B cell (primary cell): ENCODE measurements at places on chromosomes 2 and 18.

- H3K27me3 ChIP-seq, result no peaks in the 10 kb centered on the region
- no peak for DNase-seq
- no peaks in the 10 kb centered on the region for H3K36me3 ChIP-seq
- H3K27ac ChIP-seq, result no peak overlapping the region
- no peak overlapping the region for H3K4me3 ChIP-seq
Measured at GRCh38 chr2:191714925-191715324, 37.0 kb downstream of the NABP1 start.

DNA sequence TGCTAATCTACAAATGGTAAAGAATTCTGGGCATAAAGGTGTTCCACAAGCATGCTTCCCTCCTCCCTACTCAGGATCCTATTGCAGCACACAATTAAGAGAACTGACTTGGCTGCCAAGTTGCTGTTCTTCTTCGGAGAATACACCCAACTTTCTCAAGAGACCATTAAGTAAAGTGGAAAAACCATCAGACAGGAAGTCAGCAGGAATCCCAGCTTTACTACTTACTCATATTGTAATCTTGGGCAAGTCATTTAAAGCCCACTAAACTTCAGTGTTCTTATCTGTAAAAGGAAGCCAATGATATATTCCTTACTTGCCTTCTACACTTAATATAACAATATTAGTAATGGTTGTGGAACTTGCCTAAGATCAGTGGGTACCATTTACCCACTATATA is 37.8 kb downstream of the PSTPIP2 start:
- H3K4me3 ChIP-seq, result no peak overlapping the region
- no peak for DNase-seq
- no peaks in the 10 kb centered on the region for H3K27me3 ChIP-seq
- no peak overlapping the region for H3K27ac ChIP-seq

DNA sequence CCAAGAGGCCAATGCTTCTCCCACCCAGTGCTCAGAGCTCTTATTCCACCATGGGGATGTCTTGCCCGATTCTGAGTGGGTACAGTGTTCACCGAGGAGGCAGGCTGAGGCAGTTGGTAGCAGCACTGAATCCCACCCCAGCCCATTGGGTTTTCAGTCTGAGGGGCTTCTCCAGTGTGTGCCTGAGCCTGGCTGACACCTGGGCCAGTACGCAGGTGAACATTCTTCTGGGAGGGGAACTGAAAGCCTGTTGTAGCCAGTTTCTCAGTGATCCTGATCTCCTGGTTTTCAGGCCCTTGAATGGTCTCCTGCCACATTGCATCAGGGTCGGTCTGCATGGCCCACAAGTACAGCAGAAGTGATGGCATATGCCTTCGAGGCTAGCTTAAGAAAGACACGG is 98.2 kb downstream of the TMEM17 start:
- H3K27me3 ChIP-seq, result no peaks in the 10 kb centered on the region
- H3K4me1 ChIP-seq, result peaks cover 8% of the 10 kb centered on the region
- no peak overlapping the region for H3K27ac ChIP-seq
- H3K36me3 ChIP-seq, result no peaks in the 10 kb centered on the region
- H3K4me3 ChIP-seq, result no peak overlapping the region

DNA sequence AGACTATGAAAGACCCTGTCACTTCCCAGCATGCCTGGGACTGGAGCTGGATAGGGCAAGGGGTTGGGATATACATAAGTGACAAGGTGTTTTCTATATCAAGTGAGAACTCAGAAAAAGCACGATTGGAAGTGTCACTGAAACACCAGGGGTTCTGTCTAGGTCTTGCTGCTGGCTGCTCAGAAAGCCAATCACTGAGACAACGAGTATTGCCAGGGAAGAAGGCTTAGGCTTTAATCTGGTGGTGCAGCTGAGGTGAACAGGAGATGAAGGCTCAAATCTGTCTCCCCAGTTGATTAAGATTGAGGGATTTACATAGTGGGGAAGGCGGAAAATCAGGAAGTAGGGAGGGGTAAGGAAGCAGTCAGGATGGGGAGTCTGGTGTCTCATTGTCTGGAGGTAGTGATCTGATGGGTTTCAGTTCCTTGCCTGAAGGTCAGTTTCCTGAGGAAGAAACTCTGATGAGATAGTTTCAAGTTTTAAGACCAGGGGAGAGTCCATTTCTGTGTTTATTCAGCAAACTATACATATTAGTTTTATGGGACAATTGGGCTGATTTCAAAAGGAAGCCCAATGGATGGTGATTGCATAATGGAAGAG is 3.5 kb upstream of the C2orf74 start:
- peak overlapping the region; percentile 59 for H3K27ac ChIP-seq
- no peaks in the 10 kb centered on the region for H3K27me3 ChIP-seq
- H3K4me1 ChIP-seq, result peaks cover 8% of the 10 kb centered on the region
- H3K4me3 ChIP-seq, result no peak overlapping the region
- no peak for DNase-seq
- H3K36me3 ChIP-seq, result peaks cover 14% of the 10 kb centered on the region

DNA sequence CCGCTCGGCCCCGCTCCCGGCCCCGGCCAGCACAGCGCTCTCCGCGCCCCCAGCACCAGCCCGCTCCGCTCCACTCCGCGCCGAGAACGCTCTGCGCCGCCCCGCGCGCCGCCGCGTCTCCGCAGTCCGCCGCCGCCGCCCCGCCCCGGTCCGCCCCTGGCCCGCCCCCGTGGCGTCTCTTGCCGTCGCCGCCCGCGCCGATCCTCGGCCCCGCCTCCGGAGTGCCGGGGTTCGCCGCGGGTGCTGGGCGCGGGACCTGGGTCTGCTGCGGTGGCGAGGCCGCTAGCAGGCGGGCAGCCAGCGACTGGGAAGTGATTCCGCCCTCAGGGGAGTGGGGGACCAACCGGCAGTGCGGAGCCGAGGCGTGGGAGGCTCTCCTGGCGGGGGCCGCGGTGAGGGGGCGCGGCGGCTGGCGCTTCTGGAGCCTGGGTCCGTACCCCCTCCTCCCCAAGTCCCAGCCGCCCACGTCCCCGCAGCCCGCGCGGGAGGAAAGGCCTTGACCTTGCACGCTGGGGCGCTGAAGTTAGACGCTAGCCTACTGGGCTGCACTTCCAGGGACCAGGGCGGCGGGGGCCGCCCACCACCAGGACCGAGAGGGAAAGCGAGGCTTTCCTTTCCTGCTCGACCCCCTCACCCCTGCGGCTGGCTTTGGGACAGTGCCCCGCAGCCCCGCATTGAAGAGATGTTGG is at the start of gene HS6ST1:
HS6ST1 (minus strand) TSS at position 93 of the 689 bp plus-strand sequence. CDS start 305 bp downstream, outside the sequence.
- H3K4me3 ChIP-seq, result peak within 1 kb of the TSS; percentile 89
- peaks cover 26% of the 10 kb centered on the region for H3K4me1 ChIP-seq
- no peaks in the 10 kb centered on the region for H3K36me3 ChIP-seq
- DNase-seq, result peak; percentile 91
- H3K27me3 ChIP-seq, result peaks cover 10% of the 10 kb centered on the region
- peak within 1 kb of the TSS; percentile 55 for H3K27ac ChIP-seq

DNA sequence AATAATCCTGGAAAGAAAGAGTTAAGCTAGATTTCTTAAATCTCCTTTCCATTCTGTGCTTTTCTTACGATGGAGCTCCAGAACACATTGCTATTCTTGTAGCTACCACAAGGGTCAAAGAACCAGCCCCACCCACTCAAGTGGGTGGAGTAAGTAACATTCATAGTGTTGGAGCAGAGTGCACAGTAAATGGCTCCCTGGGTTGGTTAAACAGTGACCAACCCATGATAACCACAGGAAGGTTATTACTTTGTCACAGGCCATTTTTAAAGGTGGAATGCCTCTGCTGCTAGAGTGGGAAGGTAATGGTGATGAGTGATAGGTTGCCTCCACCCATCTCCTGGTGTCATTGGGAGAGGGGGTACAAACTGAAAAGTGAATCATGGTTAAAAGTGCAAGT is 13.9 kb downstream of the ARPC2 start:
- DNase-seq, result peak; percentile 44
- peak overlapping the region; percentile 60 for H3K27ac ChIP-seq
- H3K4me1 ChIP-seq, result peaks cover 36% of the 10 kb centered on the region
- H3K4me3 ChIP-seq, result no peak overlapping the region
- no peaks in the 10 kb centered on the region for H3K27me3 ChIP-seq

DNA sequence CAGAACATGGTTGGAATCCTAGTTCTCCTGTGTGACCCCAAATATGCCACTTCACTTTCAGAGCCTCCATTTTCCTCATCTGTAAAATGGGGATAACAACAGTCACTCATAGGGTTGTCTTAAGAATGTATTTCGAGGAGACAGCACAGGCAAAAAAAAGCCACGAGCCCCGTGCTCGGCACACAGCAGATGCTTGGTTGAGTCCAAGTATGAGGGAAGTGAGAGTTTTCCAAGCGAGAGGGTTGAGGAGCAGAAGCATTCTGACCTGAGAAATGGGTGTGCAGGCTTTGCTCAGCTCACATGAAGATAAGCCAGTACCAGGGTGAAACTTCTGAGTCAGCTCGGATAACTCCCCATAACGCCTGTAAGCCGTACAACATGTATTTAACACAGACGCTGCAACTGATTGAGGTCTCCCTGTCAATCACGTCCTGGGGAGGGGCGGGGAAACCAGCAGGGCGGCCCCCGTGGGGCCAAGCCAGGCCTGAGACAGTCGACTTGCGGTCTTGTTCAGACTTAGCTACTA is 23.0 kb upstream of the ODC1 start:
- no peaks in the 10 kb centered on the region for H3K27me3 ChIP-seq
- H3K4me3 ChIP-seq, result no peak overlapping the region

DNA sequence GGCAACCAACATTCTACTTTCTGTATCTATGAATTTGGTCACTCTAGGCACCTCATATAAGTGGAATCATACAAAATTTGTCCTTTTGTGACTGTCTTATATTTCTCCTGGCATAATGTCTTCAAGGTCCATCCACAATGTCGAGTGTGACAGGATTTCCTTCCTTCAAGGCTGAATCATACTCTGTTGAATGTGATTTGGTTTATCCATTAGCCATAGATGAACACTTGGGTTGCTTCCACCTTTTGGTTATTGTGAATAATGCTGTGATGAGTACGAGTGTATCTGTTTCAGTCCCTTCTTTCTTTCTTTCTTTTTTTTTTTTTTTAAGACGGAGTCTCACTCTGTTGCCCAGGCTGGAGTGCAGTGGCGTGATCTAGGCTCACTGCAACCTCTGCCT is 311.3 kb downstream of the TGIF1 start:
- no peaks in the 10 kb centered on the region for H3K4me1 ChIP-seq
- no peak overlapping the region for H3K27ac ChIP-seq
- peaks cover 2% of the 10 kb centered on the region for H3K27me3 ChIP-seq
- no peak for DNase-seq
- H3K4me3 ChIP-seq, result no peak overlapping the region

DNA sequence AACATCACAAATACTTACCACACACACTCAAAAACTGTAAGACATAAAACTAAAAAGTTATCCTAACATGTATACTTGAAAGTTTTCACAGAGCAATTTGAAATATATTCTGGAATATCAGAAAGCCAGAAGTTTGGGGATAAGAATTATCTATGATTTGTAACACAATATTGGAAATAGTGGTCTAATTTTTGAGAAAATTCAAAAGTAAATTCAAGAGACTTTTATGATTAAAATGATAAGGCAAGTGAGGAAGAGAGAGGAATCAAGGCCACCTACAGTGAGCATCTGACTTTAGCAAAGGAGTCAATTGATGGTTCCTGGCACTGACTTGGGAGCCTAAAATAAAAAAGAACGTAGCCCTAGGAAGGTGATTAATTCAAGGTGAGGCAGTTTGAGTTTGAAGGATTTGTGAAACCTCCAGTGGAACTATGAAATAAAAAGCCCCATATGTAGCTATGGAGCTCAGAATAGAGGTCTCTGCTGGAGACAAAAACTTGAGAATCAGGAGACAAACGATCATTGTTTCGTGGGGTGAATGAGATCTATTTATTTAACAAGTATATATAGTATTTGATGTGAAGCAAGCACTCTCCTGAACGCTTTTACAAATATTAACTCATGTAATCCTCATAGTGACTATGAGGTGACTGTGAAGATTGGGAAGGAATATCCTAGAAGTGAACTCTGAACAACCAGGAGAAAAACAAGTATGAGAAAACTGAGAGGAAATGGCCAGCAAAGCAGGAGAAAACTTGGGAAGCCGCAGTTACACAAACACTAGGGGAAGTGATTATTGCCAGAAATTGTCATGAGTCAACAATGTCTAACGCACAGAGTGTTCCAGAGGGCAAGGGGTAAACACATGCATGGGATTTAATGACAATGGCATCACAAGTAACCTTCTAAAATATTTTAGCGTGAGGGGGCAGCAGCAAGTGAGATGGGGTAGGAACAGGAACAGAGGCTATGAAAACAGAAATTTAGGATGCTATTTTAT is 12.8 kb downstream of the TFPI start:
- no peaks in the 10 kb centered on the region for H3K27me3 ChIP-seq
- no peak overlapping the region for H3K27ac ChIP-seq
- H3K4me3 ChIP-seq, result no peak overlapping the region
- H3K36me3 ChIP-seq, result no peaks in the 10 kb centered on the region

- DNase-seq, result peak; percentile 33
- no peak overlapping the region for H3K4me3 ChIP-seq
- H3K27ac ChIP-seq, result no peak overlapping the region
Measured at GRCh38 chr18:79517341-79517740, 121.6 kb downstream of the NFATC1 start.

DNA sequence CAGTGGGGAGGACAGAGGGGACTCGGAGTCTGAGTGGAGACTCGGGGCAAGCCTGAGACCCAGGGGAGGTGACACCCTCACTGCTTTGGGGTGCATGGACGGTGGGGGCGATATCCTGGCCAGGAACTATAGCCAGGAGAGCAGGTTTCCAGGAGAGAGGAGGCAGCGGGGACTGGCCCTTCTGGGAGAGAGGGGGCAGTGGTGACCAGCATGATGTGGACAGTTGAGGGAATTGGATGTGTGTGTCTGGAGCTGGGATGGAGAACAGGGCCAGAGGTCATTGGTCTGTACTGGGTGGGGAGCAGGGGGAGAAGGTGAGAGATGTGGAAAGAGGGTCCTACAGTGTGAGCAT is 63.6 kb downstream of the ACKR3 start:
- no peak overlapping the region for H3K4me3 ChIP-seq
- H3K27ac ChIP-seq, result no peak overlapping the region
- H3K36me3 ChIP-seq, result no peaks in the 10 kb centered on the region
- no peaks in the 10 kb centered on the region for H3K4me1 ChIP-seq
- no peak for DNase-seq
- H3K27me3 ChIP-seq, result no peaks in the 10 kb centered on the region

- no peaks in the 10 kb centered on the region for H3K36me3 ChIP-seq
- no peak for DNase-seq
- H3K27me3 ChIP-seq, result no peaks in the 10 kb centered on the region
- peak overlapping the region; percentile 78 for H3K27ac ChIP-seq
- H3K4me1 ChIP-seq, result peaks cover 5% of the 10 kb centered on the region
- H3K4me3 ChIP-seq, result no peak overlapping the region
Measured at GRCh38 chr2:113966832-113967231, 76.9 kb downstream of the ACTR3 start.

DNA sequence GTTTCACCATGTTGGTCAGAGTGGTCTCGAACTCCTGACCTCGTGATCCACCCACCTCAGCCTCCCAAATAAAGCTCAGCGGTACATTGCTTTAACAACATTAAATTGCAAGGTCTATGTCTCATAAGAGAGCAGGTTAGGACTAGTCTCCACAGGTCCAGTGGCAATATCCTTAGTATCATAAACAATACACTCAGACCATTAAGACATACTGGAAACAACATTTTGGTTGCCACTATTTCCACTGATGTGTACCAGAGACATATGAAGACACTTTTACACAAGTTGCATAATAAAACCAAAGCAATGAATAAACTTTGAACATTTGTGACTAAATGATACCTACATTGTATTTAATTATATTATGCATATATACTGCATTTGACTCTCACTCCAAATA is 1130.0 kb downstream of the TSN start:
- no peaks in the 10 kb centered on the region for H3K4me1 ChIP-seq
- no peaks in the 10 kb centered on the region for H3K27me3 ChIP-seq
